K562 (cell line): ENCODE measurements at places on chromosomes 2 and 18.

DNA sequence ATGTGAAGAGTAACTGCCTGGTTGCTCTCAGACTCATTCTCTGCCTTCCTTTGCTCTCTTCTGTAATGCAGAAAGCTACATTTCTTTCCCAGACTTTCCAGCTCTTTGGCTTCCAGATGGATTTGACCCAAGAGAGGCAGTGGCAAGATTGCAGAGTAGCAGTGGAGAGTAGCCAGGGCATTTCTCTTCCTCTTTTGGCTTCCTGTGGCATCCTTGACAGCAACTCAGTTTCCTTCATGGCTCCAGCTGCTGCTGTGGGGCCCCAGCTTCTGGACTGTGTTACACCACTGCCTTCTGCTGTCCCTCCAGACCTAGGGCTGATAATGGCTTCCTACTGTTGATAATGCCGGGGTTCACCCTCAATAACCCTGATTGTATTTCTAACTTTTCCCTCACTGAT is 469.4 kb upstream of the SPRED2 start:
- no peak for DNase-seq

- no peak for DNase-seq
These were observed 27.6 kb downstream of the MRPL33 start for GRCh38 chr2:27798948-27799645.

DNA sequence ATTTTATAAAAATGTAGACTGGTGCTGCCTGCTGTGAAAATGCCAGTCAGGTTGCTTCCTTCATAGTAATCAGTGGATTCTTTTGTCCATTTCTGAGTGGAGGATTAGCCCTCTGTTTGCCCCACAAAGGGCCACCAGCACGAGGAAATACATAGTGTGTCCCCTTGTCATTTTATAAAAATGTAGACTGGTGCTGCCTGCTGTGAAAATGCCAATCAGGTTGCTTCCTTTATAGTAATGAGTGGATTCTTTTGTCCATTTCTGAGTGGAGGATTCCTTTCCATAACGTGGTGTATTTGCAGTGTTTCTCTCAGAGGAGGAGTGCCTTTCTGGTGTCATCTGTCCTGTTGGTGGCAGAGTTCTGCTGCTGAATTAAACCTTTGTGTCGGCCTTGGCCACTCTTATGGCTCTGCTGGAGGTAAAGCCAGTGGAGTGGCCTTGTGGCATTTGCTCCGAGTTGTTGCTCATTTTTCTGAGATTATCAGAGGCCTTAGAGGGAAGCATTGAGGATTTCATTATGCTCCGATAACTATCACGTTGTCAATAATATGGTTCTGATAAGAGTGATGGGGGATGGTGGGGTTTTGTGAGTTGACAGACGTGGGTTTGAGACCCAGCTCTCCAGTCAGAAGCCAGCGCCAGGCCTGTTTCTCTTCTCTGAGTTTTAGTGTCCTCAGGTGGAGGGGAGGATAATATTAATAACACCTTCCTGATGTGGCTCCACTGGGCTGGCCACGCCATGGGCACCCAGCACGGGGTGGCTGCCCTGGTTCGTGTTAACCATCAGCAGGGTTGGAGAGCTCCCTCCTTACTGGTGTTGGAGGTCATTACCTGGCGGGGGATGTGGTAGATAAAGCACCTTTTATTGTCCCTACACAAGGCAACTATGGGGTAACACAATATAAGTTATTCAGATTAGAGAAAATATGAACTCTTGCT is 96.6 kb downstream of the NEDD4L start:
- no peak for DNase-seq

DNA sequence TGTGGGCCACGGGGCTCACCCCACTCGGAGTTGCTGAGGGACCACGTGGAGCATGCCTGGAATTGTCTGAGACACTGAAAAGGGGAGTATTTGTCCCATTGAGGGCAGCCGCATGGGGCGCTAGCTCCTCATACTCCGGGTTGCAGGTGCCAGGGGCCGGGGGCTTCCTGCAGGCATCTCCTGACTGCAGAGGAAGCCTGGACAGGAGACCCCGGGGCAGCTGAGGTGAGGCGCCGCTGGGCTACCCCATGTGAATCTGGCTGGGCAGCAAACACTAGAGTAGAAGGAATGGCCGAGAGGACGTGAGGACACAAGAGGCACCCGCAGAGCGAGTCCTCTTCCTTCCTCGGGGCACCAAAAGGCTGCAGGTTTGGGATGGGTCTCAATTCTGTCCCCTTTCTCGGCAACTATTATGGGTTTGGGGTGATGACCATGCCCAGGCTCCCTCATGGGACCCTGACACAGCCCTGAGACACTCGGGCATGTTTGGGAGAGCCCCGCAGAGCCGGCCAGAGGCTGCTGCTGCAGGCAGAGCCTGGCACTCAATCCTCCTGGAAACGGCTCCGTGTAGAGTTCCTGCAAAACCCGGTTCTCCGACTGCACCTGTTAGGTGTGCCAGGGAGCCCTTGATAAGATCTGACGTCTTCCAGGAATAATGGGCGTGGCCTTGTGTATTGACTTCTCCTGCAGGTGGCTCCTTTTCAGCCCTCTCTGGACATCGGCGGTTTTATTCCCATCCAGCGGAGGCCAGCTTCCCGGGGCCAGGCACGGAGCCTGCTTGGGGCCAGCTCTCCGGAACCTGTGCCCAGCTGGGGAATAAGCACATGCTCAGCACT is 77.0 kb downstream of the CTIF start:
- DNase-seq = no peak

DNA sequence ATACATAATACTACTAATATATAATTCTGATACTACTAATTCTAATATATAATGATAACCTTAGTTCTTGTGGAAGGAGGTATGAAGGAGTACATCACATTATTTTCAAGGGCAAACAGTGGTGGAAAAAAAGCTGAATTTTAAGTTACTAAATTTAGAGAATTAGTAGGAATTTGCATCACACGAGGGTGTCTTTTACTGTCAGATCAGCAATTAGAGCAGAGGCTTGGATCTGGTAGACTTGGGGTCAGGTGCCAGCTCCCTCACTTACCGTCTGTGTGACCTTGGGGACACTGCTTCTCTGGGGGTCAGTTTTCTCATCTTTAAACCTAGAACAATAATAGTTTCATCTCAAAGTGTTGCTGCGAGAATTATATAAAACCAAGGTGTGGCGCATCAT is 114.1 kb upstream of the NEDD4L start:
- DNase-seq = no peak

- DNase-seq = no peak
These were observed 800.4 kb upstream of the ID2 start for GRCh38 chr2:7881466-7881865.

DNA sequence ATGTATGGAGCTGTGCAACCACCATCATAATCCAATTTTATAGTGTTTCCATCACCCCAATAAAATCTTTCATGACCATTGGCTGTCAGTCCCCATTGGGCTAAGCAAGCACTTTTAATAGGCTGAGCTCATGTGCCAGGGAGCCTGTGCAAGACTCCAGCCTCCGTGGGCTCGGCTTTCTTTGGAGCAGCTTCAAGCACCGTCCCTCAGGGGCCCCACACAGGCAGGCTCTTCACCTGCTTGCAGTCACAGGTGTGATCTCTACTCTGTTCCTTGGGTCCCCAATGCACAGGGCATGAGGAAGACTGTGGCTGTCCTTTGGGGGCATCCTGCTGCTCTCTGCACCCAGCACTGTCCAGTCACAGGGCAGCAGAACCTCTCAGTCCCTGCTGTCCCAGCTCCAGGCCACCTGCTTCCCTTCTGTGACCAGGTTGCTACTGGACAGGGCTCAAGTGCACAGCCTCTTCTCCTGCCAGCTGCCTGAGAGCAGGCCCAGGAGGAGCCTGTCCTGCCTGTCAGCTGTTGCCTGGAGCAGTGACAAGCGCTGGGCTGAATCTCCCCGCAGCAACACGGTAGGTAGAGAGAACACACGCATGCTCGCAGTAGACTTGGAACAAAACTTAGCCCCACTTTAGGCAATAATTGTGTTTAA is 40.7 kb upstream of the TMEM131 start:
- no peak for DNase-seq

DNA sequence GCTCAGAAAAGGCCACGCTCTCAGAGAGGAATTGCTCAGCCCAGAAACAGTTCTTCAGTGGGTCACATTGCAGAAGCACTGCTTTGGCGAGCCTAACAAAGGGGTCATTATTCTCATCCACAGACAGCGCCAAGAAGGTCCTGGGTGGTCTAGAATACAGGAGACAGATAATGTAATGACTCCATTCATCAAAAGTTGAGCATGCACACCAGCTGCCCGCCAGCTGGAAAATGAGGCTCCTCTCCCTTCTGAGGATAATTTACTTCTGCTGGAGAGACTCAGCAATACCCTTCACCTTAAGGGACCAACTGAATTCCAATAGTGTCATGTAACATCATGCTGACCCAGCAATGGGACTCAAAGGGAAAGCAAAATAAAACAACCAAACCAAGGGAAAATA is 79.9 kb downstream of the TRIB2 start:
- no peak for DNase-seq
